ENCODE measurements at places on chromosomes 4 and X. TPM values are rescaled to one million over a fixed set of nuclear protein-coding genes. Genes with fewer than 3 reads are reported as not detected.

DNA sequence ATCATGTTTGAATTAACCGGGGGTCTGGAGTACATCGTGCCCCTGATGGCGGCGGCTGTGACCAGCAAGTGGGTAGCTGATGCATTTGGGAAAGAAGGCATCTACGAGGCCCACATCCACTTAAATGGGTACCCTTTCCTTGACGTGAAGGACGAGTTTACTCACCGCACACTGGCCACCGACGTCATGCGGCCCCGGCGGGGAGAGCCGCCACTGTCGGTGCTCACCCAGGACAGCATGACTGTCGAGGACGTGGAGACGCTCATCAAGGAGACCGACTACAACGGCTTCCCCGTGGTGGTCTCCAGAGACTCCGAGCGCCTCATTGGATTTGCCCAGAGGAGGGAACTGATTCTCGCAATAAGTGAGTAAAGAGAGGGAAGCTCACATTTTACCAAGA lies 56.9 kb downstream of the CLCN4 start:
- DNase-seq: no peak
- H3K4me3 ChIP-seq: no peak overlapping the region
- no peaks in the 10 kb centered on the region for H3K27me3 ChIP-seq
- no peaks in the 10 kb centered on the region for H3K36me3 ChIP-seq
- H3K27ac ChIP-seq: no peak overlapping the region

DNA sequence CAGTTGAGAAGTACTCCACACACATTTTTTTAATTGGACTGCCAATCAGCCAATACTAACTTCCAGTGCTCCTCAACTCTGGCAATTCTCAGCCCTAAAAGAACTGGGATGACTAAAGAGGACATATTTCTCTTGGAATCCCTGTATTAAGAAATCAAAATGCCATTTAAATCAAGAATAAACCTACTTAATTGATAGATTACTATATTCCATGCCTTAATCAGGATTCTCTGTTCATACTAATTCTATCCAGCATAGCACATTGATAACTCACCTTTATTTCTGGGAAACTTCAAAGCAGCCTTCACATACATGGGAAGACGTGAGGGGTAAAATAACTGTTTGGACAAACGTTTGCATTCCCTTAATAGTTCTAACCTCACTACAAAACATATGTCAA lies 93.0 kb upstream of the DKK2 start:
- no peaks in the 10 kb centered on the region for H3K27me3 ChIP-seq
- no peaks in the 10 kb centered on the region for H3K4me1 ChIP-seq
- H3K27ac ChIP-seq: no peak overlapping the region
- H3K4me3 ChIP-seq: no peak overlapping the region
- DNase-seq: no peak

TBC1D8B gene
- 12.8 TPM for total RNA-seq

- H3K4me3 ChIP-seq: no peak overlapping the region
- H3K27ac ChIP-seq: no peak overlapping the region
- H3K4me1 ChIP-seq: no peaks in the 10 kb centered on the region
- DNase-seq: no peak
- no peaks in the 10 kb centered on the region for H3K36me3 ChIP-seq
These were observed 21.3 kb downstream of the WFS1 start for GRCh38 chr4:6290769-6291547.

GRCh38 chr4:119725688-119726330 lies 97.2 kb upstream of the PDE5A start:
- H3K4me1 ChIP-seq: peaks cover 7% of the 10 kb centered on the region
- H3K27me3 ChIP-seq: no peaks in the 10 kb centered on the region
- H3K4me3 ChIP-seq: no peak overlapping the region
- no peaks in the 10 kb centered on the region for H3K36me3 ChIP-seq

MAGEB17 gene
- not detected for total RNA-seq

Data from aorta (tissue), 5 donors.